ENCODE measurements at places on chromosomes 7 and 10.

GRCh38 chr10:122249991-122250750 is 20.9 kb upstream of the BTBD16 start:
- no peak for DNase-seq

- no peak for DNase-seq
These were observed 134.1 kb downstream of the ADCY1 start for GRCh38 chr7:45708046-45708950.

DNA sequence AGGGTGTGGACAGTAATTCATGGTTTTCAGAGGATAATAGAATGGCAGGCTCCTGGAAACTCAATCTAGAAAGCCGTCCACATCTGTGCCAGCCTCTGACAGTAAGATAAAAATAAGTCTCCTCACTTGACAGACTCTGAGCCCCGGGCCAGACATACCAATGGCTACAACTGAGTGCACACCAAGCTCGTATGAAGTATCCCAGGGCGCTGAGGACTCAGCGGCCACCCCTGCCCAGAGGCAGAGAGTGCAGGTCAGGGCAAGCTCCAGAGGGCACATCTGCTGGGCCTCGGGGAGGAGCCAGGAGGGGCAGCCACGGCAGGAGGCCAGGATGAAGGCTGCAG is 262.8 kb upstream of the TCERG1L start:
- DNase-seq, result no peak

GRCh38 chr10:50501478-50501877 is 122.3 kb downstream of the SGMS1 start:
- no peak for DNase-seq

- DNase-seq, result no peak
These were observed 163.1 kb downstream of the ADK start for GRCh38 chr10:74314166-74314565.

GRCh38 chr7:64959072-64959747 is 31.6 kb downstream of the ZNF117 start:
- no peak for DNase-seq
